ENCODE measurements at places on chromosomes 2 and 18. TPM values are rescaled to one million over a fixed set of nuclear protein-coding genes. Genes with fewer than 3 reads are reported as not detected.

The DES gene
- 24.0 TPM for total RNA-seq

The GDF7 gene
- 0.11 TPM for total RNA-seq

- no peaks in the 10 kb centered on the region for H3K4me1 ChIP-seq
- H3K27ac ChIP-seq = no peak overlapping the region
- no peak overlapping the region for H3K4me3 ChIP-seq
Observed at GRCh38 chr2:224433442-224433841, 31.5 kb upstream of the FAM124B start.

GRCh38 chr18:76493213-76494161 lies 1.6 kb downstream of the ZNF516 start:
- H3K36me3 ChIP-seq = no peaks in the 10 kb centered on the region
- H3K27me3 ChIP-seq = no peaks in the 10 kb centered on the region
- peak; percentile 60 for DNase-seq
- H3K27ac ChIP-seq = peak overlapping the region; percentile 78

DNA sequence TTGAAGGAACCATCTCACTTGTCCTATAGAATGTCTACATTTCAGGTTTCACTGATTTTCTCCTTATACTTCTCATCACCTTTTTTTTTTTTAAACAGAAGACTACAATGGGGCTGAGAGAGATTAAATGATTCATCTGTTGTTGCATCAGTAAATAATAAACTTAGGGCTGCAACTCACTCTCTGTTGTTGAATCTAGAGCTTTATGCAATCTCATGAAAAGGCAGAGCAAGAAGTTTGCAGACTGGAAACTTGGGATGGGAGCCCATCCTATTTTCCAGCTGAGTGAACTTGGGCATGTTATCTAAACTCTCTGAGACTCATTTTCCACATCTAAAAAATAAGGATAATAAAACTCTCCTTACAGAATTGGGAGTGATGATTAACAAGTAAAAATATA lies 58.4 kb downstream of the PDE1A start:
- no peaks in the 10 kb centered on the region for H3K36me3 ChIP-seq
- no peaks in the 10 kb centered on the region for H3K27me3 ChIP-seq
- no peak overlapping the region for H3K4me3 ChIP-seq
- H3K4me1 ChIP-seq = peaks cover 4% of the 10 kb centered on the region
- no peak for DNase-seq
- no peak overlapping the region for H3K27ac ChIP-seq

- H3K27me3 ChIP-seq = no peaks in the 10 kb centered on the region
- H3K36me3 ChIP-seq = no peaks in the 10 kb centered on the region
- no peak overlapping the region for H3K27ac ChIP-seq
- no peak overlapping the region for H3K4me3 ChIP-seq
- H3K4me1 ChIP-seq = no peaks in the 10 kb centered on the region
- no peak for DNase-seq
Observed at GRCh38 chr2:62826141-62826540, 120.6 kb downstream of the EHBP1 start.

DNA sequence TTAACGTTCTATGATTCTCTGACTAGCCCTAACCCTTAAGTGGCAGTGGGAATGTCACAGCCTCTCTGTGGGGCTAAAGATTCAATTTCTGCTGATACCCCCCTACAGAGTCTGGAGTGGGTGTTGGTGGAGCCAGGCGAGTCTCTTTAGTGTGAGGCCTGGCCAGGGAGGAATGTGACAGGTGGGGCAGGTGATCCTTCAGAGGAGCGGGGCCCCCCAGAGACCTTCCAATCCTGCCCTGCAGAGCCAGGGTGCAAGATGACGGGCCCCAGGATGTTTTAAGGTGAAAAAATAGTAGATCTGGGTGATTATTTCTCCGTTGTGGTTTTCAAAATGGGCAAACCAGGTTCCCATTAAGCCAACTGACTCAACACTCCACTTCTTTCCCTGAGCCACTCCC lies 28.2 kb upstream of the DNMT3A start:
- H3K27me3 ChIP-seq = no peaks in the 10 kb centered on the region
- H3K27ac ChIP-seq = no peak overlapping the region
- no peaks in the 10 kb centered on the region for H3K4me1 ChIP-seq
- DNase-seq = no peak

Measured in colonic mucosa (tissue), 4 donors.